ENCODE measurements at places on chromosomes 5 and 9.

GRCh38 chr5:154312576-154312975, 122.0 kb downstream of the GALNT10 start:
- DNase-seq, result no peak

- DNase-seq, result no peak
Observed at GRCh38 chr9:90455316-90455715, 187.3 kb downstream of the DIRAS2 start.

- peak; percentile 26 for DNase-seq
Observed at GRCh38 chr5:60503771-60504170, 196.2 kb downstream of the DEPDC1B start.

GRCh38 chr9:27426511-27427271, 97.4 kb upstream of the IFNK start:
- DNase-seq, result no peak

- no peak for DNase-seq
Observed at GRCh38 chr5:42787073-42787472, 24.6 kb downstream of the SELENOP start.

- DNase-seq, result no peak
Observed at GRCh38 chr5:76845890-76846289, 3.9 kb upstream of the S100Z start.

DNA sequence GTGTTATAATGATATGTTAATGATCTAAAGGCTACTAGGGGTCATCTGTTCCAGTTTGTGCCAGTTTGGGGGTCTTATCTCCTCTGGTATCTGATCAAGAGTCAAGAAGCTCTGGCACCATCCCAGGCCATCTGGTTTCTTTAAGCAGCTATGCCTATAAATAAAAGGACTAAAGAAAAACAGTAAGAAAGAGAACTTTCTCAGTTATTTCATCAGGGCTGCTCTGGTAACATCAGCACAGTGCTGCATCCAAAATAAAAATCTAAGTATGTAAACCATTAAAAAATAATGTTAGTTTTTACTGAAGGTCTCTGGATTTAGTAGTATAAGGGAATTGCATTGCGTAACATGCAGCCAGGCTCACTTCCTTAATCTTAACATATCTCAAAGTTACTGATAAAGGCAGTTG, 185.0 kb downstream of the NR2F1-AS1 start:
- peak; percentile 60 for DNase-seq

GRCh38 chr5:120124961-120125360, 339.1 kb upstream of the PRR16 start:
- DNase-seq, result peak; percentile 23

- peak; percentile 61 for DNase-seq
Observed at GRCh38 chr9:12997009-12997408, 222.2 kb downstream of the LURAP1L start.

DNA sequence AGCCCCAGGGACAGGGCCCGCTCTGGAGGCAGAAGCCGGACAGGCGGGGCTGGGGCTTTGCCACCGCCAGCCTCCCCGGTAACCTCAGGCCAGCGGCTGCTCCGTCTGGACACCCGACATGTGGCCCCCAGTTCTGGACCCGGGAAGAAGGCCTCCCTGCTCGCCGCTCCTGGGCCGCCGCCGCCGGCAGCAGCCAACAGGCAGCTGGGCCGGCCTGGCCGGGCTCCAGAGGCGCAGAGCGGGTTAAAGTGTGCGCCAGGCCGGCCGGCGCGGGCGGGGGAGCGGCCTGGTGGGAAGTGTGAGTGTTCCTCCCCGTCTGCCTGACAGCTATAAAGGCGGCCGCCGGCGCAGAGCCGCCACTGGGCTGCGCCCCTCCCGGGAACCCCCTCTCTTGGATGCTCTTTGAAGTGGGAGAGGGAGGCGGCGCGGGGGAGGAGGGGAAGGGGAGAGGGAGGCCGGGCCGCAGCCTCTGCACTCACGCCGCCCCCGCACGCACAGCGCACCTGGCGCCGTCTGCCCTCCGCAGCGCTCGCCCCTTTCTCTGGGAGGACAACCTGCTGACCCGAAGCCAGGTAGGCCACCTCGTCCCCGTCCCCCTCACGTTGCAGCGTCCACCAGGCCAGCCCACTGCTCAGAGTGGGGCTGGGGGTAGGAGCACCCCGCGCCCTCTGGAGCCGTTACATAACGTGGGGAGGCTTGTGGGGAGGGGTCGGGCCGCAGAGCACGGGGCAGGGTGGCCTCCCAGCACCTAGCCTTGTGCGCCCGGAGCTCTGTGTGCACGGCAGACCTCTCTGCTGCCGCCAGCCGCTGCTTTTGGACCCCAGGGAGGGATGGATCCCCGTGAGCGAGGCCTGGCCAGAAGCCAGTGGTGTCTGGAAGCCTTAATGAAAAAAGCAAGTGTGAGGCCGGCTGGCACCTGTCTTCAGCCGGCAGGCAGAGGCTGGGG, at the start of gene ADAMTSL2:
ADAMTSL2 (plus strand) TSS at position 359 of the 946 bp plus-strand sequence. CDS start 2,009 bp downstream, outside the sequence.
- DNase-seq, result peak; percentile 91

- DNase-seq, result no peak
Observed at GRCh38 chr5:34511063-34511462, 145.1 kb upstream of the RAI14 start.

GRCh38 chr9:91582181-91582580, 158.5 kb upstream of the NFIL3 start:
- DNase-seq, result no peak

GRCh38 chr5:43712081-43712480, 109.1 kb downstream of the NNT start:
- no peak for DNase-seq
